Eye (tissue), 1 donor: ENCODE measurements at places on chromosomes 6 and 20.

- no peak for DNase-seq
These were observed 128.7 kb downstream of the DNAH8 start for GRCh38 chr6:38843798-38844197.

GRCh38 chr6:31547727-31548543 lies 527 bp downstream of the NFKBIL1 start:
- no peak for DNase-seq

DNA sequence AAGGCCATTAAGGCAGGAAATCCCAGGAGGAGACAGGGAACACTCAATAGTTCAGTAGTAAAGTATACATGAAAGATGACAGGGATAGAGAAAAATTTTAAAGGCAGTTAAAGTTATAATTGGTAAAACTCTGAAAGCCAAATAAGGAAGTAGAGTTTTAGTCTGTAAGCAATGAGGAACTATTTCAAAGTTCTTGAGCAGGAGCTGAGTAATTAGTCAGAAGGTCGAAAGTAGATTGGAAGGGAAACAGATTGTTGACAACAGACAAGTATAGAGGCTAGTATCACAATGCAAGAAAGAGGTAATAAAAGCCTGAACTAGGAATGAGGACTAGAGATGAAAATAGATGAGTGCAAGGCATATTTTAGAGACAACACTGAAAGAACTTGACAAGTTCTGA lies 150.3 kb downstream of the CDK19 start:
- no peak for DNase-seq

DNA sequence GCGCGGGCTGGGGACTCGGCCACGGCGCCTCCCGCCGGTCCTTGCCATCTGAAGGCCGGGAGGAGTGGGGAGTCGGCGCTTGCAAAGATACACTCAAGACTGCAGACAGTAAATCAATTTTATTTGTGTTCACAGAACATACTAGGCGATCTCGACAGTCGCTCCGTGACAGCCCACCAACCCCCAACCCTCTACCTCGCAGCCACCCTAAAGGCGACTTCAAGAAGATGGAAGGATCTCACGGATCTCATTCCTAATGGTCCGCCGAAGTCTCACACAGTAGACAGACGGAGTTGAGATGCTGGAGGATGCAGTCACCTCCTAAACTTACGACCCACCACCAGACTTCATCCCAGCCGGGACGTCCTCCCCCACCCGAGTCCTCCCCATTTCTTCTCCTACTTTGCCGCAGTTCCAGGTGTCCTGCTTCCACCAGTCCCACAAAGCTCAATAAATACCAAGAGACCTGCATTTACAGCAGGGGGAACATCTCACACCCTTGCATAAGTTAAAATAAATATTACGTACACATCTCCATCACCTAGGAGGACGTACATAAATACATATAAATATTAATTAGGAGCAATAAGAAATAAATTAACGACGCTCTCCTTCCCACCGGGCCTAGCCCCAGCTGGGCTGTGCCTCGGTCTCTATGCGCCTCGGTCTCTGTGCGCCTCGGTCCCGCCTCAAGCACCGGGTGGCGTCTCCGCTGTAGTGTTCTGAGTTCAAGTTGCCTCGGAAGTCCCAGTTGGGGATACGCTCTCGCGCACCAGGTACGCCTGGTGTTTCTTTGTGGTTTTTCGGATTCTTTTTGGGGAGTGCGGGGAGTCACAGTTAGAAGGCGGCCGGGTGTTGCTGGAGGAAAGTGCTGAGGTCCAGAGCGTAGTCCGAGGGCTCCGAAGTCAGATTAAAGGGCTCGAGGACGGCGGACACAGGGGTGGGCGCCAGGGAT lies 889 bp upstream of the FLOT1 start:
- DNase-seq: peak; percentile 52

- DNase-seq: peak; percentile 16
These were observed 161.0 kb downstream of the ASCC3 start for GRCh38 chr6:100719883-100720682.

DNA sequence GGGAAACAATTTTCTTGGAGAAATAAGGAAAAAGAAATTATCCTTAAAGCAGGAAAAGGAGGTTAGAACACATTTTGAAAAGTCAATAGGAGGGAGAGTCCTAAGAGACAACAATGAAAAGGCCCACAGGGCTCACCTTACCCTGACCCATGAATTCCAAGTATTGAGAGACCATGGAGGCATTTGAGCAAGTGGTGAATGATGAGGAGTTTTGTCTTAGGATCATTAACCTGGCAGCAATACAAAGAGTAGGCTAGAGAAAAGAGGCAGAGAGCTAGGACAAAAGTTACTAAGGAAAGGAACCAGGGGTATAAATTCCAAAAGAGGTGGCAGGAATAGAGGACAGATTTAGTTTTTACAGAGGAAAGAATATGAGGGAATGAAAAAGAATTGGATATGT lies 44.7 kb downstream of the PACRG start:
- no peak for DNase-seq

GRCh38 chr6:112281821-112282615 lies 27.7 kb upstream of the LAMA4 start:
- DNase-seq: peak; percentile 81

GRCh38 chr6:132405143-132405915 lies 4.1 kb upstream of the MOXD1 start:
- DNase-seq: no peak

DNA sequence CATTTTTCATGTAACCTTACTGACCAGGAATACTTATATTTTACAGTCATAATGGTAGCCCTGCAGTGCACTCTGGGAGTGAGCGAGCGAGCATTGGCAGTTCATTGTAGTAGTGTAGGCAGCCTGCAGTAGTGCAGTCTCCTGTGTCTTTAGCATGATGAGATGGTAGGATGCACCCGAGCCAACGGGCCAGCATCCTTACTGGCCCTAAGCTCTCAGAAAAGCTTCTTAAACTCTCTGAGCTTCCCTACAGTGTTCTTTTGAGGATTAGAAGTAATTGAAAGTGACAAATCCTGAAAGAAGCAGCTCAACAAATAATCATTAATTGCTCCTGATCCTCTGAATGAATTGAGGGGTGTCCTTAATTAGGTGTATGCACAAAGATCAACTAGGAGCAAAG lies 20.9 kb downstream of the SLC9A8 start:
- peak; percentile 86 for DNase-seq

DNA sequence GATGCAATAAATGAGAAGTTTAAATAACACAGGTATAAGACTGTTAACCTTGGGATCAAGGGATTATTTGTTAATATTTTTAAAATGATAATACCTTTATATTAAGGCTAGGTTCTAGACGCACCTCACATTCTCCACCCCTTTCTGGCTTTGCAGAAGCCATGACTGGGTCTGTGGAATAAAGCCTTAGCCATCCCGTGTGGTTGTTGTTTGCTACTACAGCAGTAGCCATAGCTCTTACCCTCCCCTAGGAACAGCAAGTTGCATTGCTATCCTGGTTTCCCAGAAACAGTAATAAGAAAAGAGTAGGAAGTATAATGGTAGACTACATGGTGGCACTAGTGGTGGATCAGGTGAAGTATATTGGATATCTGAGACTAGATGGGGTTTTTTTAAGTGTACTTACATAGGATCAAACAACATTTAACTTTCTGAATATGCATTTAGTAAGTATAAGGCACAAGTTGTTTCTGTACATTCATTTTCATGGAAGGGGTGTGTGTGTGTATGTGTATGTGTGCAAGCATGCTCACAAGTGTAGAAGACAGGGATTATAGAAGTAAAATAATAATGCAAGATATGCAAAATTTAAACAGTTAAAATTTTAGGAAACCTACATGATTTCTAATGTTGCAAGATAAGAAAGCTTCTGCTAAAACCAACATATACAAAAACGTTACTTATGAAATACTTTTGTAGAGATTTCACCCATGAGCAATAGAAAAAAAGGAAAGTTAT lies 384.2 kb downstream of the PRKN start:
- DNase-seq: no peak

DNA sequence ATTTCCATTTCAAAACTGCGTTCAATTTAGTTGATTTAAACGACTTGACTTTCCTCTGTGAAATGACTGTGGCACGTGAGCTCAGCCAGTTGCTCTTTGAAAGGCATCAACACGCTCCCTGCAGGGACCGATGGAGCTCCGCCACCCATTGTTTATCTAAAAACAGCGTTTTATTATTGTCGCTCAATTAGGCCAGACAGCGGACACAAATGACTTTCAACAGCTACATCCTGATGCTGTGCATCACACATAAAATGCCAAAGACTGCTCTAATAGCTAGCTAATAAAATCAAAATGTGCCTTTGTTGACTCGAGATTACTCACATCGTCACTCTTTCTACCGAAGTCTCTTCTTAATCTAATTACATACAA lies 332.5 kb downstream of the CD83 start:
- DNase-seq: peak; percentile 79

DNA sequence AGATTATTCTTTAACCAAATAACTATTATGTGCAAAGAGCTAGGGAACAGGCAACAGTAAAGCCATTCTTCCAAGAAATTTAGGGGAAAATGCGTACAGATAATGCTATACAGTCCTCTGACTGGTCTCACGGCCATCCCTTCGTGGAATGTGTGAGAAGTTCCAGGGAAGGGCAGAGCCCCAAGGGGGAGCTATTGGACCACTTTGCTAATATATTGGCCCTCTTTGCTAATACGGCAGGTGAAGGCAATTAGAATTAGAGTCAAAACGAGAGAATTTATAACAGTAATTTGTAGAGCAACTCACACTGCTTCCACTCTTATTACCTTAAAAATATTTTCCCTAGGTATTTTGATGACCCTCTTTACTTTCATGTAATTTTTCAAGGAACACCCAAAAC lies 140.4 kb downstream of the IMPG1 start:
- peak; percentile 77 for DNase-seq

GRCh38 chr6:45611491-45611890 lies 233.8 kb upstream of the SUPT3H start:
- DNase-seq: no peak

DNA sequence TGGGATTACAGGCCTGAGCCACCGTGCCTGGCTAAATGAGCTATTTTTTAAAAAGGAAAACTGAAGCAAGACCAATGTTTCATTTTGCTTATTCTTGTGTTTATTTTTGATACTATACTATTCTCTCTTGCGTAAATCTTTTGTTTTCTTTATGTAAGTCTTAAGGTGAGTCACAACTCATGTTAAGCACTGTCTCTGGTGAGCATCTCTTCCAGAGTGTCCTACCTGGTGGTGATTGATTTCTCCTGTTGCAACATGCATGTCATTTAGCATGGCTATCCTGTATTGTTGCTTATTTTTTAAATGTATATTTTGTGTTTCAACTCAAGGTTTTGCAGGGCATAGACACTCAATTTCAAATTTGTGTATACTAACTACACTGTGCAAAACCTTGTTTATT lies 336.0 kb downstream of the RFPL4B start:
- DNase-seq: no peak

DNA sequence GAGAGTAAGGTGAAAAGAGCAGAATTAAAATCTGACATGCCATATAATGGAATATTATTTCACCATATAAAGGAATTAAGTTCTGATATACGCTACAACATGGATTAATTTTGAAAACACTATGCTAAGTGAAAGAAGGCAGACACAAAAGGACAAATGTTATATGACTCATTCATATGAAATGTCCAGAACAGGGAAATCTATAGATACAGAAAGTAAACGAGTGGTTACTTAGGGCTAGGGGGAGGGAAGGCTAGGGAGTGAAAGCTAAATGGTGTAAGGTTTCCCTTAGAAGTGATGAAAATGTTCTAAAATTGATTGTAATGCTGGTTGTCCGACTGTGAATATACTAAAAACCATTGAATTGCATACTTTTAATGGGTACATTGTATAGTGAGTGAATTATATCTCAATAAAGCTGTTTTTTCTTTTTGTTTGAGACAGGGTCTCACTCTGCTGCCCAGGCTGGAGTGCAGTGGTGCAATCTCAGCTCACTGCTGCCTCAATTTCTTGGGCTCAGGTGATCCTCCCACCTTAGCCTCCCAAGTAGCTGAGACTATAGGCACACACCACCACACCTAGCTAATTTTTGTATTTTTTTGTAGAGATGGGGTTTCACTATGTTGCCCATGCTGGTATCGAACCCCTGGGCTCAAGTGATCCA lies 8.2 kb downstream of the PRPH2 start:
- no peak for DNase-seq

GRCh38 chr20:40962733-40963504 lies 65.7 kb upstream of the TOP1 start:
- peak; percentile 92 for DNase-seq

- DNase-seq: no peak
These were observed 183.8 kb downstream of the PTPRK start for GRCh38 chr6:128336436-128337095.

- peak; percentile 54 for DNase-seq
These were observed 1.7 kb downstream of the THBD start for GRCh38 chr20:23047738-23048214.

DNA sequence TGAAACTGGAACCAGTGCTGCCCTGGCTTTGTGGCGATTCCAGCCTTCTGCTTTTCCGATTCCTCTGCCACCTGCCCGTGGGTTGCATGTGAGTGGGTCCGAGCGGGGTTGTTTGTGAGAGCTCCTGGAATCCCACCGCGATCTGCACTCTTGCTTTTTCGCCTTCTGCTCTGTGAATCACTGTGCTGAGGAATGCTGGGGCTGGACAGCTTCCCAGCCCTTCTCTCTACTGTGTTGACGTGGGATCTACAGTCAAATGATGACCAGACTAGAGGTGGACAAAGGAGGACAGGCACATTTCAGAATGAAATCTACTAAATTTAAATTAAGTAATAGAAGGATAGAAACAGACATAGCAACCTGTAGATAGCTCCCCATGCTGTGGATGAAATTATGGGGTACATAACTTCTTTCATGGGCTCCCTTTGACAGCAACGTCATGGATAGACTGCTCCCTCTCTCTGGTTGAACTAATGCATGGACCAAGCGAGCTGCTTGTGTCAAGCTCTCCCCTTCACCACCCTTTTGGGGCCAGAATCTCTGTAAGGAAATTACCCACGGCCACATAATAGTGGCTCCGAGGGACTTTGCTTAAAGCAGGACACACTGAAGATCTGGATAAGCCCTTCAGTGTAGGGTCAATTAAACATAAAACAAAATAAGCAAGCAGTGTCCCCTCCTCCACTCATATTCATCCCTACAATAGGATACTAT lies 2.0 kb downstream of the FNDC1 start:
- peak; percentile 36 for DNase-seq

DNA sequence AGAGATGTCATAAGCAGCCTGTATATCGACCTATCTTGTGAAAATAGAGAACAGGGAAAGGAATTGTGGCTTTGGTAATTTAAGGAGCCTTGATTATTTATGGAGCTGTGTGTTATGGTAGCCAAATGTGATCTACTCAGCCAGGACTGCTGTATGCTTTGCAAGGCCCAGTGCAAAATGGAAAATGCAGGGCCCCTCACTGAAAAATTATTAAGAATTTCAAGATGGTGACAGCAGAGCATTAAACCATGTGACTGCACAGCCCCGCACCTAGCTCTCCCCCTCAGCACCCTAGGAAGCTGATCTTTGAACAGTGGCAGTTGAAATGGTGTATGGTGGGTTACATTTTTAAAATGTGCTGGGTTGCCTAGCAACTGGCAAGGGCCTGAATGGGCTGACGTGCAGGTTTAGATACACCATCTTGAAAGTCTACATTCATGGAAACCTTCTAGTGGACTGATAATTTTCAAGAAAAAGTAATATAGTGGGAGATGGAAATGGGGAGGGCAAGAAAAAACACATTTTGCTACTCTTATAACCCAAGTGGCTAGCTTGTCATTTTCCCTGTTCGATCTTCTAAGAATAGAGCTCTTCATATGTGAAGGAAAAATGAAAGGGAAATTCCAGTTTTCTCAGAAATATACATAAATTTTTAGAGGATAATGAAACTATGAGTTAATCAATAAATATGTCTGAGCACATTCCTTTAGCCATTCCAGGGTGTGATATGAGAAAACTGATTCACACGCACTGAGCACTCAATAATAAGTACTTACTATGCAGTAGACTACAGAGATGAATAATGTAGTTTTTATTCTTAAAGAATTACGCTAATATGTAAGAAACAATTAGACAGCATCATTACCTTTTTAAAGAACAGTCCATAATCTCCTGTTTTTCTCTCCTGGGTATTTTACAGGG lies 208.0 kb downstream of the ARHGAP18 start:
- no peak for DNase-seq
